ENCODE measurements at places on chromosomes 16 and 17.

DNA sequence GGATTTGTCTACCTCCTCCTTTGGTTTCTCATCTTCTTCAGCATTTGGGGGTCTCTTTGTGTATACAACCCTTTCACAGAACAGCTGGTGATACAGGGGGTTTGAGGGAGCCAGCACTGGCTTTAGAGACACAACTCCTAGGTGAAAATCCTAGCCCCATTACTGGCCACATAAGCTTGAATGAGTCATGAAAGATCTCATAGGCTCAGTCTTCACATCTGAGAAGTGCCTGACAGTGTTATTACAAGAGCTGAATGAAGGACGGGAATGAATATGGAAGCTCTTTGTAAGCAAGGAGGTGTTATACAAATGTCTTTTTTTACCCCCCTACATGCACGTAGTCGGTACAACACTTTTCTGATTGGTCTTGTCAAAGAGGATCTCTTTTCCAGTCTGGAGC, 1.7 kb upstream of the B4GALNT2 start:
- no peak for DNase-seq

DNA sequence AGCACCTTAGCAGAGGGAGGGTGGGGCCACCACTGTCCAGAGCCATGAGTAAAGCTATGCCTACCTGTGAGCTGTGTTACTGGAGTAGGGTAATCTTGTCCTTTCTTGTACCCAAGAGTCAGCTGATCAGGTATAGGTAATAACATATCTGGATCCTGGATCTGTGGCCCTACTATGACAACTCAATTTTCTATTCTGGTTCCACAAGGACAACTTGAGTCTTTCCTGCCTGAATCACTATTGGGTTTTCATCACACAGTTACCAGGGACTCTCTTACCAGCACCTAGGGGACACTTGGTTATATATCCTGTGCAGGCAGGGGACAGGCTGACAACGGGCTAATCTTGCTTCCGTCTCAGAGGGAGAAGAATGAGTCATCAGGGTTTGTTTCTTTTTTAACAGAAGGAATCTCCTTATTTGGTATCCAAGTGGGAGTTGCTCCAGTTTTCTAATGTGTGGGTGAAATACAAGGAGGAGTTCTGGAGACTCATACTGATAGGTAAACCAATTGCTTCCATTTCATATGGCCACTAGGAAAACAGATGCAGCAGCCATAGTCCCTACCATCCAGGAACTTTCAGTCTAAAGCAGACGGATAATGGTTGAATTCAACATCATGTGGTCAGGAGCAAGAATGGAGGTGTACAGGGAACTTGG, 6.8 kb downstream of the ZNF267 start:
- DNase-seq, result no peak

GRCh38 chr16:81473558-81473957, 28.9 kb downstream of the CMIP start:
- DNase-seq, result no peak

- no peak for DNase-seq
These were observed 80.7 kb downstream of the USP32 start for GRCh38 chr17:60311186-60311585.

DNA sequence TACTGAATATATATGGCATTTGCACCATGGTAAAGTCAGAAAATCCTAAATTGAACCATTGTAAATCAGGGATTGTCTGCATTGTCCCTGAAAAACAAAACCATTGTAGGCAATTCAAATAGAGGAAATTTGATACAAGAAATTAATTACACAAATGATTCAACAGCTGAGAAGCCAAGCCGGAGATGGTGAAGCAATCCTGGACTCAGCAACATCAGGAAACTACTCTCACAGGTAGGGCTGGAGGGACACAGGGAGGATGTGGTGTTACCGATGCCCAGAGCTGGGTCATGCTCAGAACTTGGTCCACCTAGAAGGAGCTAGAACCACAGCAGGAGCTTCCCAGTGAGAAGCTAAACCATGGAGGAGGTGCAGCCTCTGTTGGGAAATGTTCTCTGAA, 18.5 kb upstream of the SCNN1B start:
- DNase-seq, result no peak

- no peak for DNase-seq
These were observed 268.7 kb upstream of the CDH5 start for GRCh38 chr16:66097751-66098150.

DNA sequence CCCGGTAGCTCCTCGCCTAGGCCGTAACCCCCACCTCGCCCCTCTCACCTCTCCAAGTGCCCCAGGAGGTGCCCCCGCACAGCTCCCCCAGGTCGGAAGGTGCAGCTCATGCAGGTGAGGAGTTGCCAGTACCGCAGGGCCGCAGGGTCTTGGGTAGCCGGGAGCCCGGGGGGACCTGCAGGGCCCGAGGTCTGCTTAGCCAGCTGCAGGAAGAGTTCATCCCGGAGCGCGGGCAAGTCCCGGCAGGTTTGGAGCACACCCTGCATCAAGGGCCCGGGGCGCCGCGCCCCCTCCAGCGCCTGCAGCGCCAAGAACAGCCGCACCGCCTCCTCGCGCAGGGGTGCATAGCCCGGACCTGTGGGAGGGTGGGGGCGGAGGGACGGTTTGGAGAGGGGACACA, 4.8 kb downstream of the PLEKHH3 start:
- DNase-seq, result no peak

- no peak for DNase-seq
These were observed 17.0 kb downstream of the N4BP1 start for GRCh38 chr16:48592839-48593429.

DNA sequence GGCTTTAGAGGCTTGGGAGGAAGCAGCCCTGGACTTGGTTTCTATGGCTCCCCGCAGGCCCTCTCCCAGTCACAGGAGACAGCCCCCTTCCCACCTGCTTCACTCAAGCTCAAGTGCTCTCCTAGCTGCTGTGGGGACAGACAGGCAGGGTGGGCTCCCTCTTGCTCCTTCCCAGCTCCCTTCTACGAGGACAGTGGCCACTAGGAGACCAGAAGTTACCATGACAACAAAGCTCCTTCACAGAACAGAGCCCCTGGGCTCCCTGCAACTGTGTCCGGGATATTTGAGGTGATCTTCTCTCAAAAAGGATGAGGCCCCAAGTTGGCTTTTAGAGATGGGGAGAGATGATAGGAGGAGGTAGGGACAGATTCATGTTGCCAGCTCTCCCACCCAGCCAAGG, 116.3 kb downstream of the AMFR start:
- no peak for DNase-seq

- no peak for DNase-seq
These were observed 560.6 kb downstream of the CDH13 start for GRCh38 chr16:83187405-83187804.

DNA sequence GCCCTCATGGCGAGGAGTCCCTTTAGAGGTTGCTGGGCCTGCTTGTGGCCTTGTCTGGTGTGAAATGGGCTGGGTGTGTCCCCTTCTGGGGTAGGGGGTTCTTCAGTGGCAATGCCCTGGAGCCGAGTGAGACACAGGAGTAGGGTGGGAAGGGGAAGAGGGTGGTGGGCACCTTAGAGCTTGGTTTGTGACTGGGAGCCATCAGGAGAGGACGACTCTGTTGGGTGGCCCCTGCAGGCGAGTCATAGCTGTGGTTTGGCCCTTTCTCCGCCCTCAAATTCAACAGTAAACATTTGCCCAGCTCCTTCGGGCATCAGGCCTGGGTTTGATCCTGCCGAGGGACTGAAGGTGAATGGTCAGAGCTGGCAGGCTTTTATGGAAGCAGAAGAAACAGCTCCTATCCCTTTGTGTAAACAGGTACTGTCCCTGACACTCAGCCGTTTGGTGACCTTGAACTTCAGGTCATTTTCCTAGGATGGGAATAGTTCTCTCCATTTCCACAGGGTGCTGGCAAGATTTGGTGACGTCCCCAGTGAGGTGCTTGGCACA, 2.9 kb downstream of the E4F1 start:
- DNase-seq, result no peak

GRCh38 chr16:12964461-12964860, 63.1 kb downstream of the SHISA9 start:
- no peak for DNase-seq

GRCh38 chr16:15483857-15484256, 49.5 kb downstream of the BMERB1 start:
- no peak for DNase-seq

GRCh38 chr16:27520982-27521673, 28.6 kb downstream of the GTF3C1 start:
- no peak for DNase-seq

- no peak for DNase-seq
These were observed 18.6 kb upstream of the COL1A1 start for GRCh38 chr17:50219939-50220465.

GRCh38 chr17:7444682-7445618, at the start of gene CHRNB1:
TSS of gene CHRNB1 (plus strand) at chr17:7445061. CDS start at chr17:7445128, 67 bp downstream.
- DNase-seq, result no peak

GRCh38 chr17:81574643-81574956, 22.4 kb upstream of the FAAP100 start:
- DNase-seq, result no peak

DNA sequence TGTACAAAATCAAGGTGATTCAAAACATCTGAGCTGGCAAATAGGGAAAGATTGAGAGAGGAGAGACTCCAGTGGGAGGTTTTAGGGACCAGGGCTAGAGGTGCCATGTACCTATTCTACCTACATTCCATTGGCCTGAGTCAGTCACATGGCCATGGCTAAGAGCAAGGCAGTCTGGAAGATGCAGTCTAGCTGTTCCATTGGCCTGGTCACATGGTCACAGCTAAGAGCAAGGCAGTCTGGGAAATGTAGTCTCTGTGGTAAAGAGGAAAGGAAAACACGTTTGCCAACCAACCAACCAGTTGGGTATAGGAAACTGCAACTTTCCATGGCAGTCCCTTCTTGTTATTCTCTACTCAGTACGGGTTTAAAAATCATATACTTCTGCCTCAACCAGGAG, 369.1 kb downstream of the XYLT1 start:
- DNase-seq, result no peak

GRCh38 chr16:68037841-68038597, 14.9 kb downstream of the DUS2 start:
- no peak for DNase-seq

GRCh38 chr17:55386796-55387332, 34.8 kb downstream of the MMD start:
- no peak for DNase-seq

DNA sequence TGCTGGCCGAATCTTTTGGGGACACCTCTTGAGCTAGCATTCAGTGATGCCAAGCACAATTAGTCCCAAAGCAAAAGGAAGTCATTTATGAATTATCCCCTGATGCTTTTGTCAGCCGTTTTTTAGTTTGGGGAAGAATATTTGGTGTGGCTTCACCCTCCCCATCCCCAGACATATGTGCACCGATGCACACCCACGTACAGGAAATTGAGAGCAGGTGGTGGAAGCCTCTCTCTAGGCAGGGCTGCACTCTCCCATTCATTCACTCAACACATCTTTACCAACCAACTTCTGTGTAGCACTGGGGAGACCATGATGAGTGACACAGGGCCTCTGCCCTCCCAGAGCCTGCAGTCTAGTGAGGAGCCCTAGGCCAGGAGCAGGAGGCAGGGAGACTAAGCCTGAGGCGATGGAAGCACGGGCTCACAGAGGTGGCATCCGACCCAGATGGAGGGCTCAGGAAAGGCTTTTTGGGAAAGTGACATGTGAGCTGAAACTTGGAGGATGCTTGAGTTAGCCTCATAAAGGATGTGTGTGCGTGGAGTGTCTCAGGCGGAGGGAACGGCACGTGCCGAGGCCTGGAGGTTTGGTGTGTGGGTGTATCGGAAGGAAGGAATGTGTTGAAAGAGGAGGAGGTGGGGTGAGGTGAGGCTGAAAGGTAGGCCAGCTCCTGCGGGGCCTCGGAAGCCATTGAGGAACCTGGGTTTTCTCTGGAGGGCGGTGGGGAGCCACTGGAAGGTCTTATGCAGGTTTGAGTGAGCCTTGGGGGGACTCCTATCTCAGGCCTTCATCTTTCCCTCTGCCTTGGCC, 43.8 kb downstream of the PSME3IP1 start:
- no peak for DNase-seq

- no peak for DNase-seq
These were observed 5.7 kb downstream of the FOXF1 start for GRCh38 chr16:86515777-86516622.

DNA sequence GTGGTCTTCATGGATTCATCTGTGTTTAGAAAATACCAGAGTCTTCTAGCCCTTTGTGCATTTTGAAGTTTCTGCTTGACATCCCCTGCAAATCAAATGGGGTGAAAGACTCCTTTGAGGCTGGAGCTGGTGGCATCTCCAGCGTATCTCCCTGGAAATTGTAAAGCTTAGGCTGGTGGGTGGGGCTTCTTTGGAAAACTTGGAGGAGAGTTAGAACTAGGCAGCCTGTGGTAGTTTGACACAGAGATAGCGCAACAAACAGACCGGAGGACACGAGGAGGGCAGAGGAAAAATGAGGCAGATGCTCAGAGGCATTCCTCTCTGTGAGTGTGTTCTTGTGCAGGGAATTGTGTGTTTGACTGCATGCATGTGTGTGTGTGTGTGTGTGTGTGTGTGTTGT, 116.3 kb downstream of the IRX5 start:
- no peak for DNase-seq

DNA sequence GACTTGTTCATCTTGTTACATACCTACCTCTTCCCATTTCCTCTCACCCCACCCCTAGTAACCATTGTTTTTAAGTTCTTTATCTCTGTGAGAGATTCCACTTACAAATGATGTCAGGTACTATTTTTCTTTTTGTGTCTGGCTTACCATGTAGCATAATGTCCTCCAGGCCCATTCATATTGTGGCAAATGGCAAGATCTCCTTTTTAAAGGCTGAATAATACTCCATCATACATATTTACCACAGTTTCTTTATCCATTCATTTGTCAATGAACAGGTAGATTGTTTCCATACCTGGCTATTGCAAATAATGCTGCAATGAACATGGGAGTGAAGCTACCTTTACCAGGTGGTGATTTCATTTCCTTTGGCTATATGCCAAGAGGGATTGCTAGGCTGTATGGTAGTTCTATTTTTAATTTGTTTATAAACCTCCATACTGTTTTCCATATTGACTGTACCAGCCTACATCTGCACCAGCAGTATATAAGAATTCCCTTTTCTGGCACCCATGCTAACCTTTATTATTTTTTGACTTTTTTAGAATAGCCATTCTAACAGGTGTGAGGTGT, 53.9 kb downstream of the NSRP1 start:
- no peak for DNase-seq

DNA sequence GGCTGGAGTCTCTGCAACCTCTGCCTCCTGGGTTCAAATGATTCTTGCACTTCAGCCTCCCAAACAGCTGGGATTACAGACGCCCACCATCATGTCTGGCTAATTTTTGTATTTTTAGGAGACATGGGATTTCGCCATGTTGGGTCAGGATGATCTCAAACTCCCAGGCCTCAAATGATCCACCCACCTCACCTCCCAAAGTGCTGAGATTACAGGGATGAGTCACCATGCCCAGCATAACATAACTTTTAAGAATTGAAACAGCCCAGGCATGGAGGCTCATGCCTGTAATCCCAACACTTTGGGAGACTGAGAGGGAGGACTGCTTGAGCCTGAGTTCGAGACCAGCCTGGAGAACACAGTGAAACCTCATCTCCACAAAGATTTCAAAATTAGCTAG, 2.5 kb downstream of the RSL1D1 start:
- DNase-seq, result no peak

GRCh38 chr17:2734939-2735338, 14.5 kb downstream of the CCDC92B start:
- DNase-seq, result no peak

Data from stimulated activated CD4-positive, alpha-beta T cell treated with anti-CD3 and anti-CD28 coated beads, Interleukin-1b, Interleukin-23, amount 100 ng/mL, for 1 hour (primary cell).